RPMI7951 (cell line): ENCODE measurements at places on chromosomes 5 and 9. TPM values are rescaled to one million over a fixed set of nuclear protein-coding genes. Genes with fewer than 3 reads are reported as not detected.

Gene TMEM232
- total RNA-seq: 0.24 and 0.29 TPM in 2 replicates

Gene PCDHGA4
- 3.8 and 4.8 TPM in 2 replicates for total RNA-seq

Gene FGF10
- total RNA-seq: not detected in 2 replicates

Gene CAVIN4
- total RNA-seq: 0.48 and 0.59 TPM in 2 replicates

DNA sequence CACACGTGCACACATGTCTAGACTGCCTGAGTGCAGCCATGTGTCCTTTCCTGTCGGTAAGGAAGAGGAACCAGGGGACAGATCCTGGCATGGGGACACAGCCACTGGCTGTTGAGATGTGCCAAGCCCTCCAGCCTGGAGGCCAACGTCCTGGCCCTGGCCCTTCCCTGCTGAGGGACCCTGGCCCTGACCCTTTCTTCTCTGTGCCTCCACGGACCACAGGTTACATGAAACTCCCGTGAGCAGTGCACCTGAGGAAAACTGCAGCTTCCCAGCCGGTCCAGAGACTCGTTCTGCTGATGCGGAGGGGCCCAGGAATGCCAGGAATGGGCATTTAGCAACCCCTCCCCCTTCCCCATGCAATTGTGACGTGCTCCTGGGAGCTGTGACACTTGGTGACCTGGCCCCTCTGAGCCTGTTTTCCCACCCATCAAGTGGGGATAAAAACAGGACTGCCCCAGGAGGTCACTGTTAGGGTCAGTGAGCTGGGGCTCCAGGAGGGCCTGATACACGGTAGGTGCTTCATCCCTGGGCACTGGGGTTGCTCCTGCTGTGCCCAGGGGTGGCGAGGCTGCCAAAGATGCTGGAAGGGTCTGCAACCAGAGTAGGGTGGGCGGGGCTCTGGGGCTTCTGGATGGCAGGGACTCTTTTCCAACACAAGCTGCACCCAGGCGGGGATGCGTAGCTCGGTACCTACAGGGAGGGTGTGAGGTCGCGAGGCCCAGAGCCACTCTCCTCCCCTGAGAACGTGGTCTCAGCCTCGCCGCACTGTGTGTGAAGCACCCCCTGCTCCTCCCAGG lies 151.5 kb downstream of the C9orf50 start:
- DNase-seq: no peak

DNA sequence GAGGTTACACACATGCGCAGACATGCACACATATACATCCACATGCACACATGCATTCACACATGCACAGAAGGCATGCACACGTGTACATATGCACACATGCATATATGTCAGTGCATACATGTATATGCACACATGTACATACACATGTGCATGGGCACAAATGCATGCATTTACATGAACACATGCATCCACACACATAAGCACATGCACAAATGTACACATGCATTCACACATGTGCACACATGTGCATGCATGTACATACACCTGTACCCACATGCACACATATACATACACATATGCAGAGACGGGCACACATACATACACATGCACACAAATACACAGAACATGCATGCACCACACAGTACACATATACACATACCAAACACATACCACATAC lies 97.7 kb downstream of the SYK start:
- no peak for DNase-seq

DNA sequence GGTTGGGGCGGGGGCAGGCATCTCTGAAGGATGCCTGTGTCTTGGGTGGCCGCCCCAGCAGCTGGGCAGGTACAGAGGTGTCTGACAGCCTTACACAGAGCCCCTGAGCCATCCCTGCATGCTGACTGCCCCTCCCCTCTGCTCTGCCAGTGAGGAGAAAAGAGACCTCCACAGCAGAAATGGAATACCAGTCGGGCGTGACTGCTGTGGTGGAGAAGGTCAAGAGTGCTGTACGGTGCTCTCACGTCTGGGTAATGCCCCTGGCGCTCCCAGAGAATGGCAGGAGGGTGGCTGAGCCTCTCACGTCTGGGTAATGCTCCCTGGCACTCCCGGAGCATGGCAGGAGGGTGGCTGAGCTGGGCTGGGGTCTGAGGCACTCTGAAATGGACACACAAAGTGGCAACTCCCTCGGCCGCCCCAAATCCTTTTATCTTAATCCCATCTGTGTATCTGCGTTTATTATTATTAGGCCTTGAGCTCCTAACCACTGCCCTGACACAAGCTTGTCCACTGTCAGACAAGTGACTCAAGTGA lies 2.5 kb upstream of the RABL6 start:
- DNase-seq: no peak

DNA sequence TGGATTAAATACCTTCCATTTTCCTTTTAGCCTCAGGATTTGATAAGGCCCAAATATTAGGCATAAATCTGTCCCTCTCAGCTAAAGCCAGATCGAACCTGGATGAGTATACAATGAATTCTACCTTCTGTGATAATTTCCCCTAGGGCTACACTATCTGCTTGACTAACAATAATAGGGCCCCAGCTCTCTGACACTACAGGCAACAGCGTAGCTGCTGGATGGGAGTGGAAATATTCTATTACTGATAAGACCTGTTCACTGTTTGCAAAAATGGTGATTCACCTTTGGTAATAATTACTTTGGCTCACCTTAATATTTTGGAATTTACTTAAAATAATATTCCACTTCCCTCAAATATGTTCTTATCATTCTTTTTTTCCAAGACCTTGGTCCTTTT lies 644.2 kb upstream of the SEMA6A start:
- DNase-seq: no peak

DNA sequence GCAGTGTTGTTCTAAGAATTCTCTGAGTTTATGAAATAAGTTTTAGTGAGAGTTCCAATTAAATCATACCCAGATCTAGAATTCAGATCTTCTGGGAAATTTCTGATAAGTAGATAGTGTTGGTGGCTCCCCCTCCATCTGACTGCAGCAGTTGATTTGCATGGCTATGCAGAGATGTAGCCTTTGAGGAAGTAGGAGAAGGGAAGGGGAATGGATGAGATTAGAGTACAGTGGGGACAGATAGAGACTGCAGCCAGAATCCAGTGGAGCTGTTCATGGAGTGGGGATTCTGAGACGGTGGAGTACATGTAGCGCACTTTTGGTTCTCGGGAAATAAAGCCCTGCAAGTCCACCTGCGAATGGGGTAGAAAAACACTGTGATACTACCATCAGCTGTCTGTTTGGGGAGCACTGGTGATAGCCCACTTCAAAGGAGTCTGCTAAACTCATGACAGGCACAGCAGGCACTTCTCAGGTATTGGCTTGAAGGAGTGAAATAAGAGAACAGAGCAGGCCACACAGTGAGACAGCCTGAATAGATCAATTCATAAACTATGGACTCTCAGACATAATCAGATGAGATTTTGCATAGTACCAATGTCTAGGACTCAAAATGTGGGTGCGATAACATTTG lies 96.8 kb downstream of the ALDH1A1 start:
- no peak for DNase-seq

DNA sequence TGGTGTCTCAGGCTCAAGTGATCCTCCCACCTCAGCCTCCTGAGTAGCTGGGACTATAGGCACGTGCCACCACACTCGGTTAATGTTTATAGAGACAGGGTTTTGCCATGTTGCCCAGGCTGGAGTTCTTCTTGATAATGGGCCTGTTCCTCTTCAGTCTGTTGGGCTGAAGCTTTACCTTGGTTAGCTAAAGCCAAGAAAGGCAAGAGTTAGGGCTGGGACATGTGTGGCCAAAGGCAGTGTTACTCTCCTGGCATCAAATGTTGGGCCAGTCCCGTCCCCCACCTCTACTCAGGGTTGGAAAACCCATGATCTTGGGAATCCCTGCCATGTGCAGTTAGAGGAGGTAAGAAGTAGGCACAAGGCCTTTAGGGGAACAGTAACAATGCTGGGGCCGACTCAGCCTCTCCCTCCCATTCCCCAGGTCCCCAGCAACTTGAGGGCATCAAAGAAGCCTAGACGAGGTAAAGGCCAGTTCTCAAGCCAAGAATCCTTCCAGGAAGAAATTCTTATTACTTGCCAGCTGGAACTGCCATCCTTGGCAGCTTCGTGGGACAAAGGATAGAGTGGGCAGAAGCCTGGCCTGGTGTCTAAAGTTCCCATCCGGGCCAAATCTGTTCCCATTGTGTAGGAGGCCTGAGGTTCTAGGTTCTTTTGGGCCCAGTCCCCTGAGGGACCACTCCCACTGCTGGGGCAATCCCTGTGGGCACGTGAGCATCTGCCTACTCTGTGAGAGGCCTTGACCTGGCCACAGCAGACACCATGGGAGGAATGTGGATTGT lies 4.5 kb downstream of the EGR1 start:
- no peak for DNase-seq

GRCh38 chr5:96260009-96260408 lies 173.0 kb downstream of the PCSK1 start:
- DNase-seq: no peak

DNA sequence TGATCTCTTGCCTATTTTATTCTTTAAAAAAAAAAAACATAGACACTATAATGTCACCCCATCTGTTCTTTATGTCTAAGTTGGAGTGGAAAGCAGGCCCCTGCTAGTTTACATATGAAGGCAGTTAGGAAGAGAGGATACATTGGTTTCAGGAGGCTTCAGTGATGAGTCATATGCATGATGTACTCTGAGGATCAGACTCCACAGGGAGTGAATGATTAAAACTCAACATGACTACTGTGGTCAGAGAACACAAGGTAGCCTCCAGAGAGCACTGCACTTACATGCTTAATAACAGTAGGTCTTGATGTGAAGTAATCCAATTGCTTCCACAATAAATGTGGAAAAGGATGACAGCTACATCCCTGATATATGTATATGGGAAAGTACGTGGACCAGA lies 22.7 kb upstream of the FSTL4 start:
- peak; percentile 56 for DNase-seq

DNA sequence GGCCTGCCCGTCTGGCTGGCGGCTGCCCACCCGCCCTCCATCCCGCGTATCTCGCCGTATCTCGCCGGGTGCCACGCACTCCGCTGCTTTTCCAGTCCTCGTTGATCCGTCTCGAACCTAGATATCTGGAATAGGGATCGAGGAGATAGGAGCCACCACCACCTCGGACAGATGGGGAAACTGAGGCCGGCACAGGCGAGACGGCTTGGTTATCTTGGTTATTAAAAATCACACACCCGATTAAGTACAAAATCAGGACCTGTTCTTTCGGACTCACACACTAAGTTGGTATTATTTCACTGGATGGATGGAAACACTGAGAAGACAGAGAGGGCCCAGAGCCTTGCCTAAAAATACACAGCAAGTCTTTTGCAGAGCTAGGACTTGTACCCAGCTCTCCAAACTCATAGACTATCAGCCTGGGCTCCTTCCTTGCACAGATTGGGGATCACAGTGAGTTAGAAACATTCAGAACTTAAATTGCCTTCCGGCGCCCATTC lies 678 bp downstream of the SLC26A2 start:
- DNase-seq: no peak

GRCh38 chr9:107422189-107423185 lies 67.1 kb downstream of the KLF4 start:
- DNase-seq: peak; percentile 77

DNA sequence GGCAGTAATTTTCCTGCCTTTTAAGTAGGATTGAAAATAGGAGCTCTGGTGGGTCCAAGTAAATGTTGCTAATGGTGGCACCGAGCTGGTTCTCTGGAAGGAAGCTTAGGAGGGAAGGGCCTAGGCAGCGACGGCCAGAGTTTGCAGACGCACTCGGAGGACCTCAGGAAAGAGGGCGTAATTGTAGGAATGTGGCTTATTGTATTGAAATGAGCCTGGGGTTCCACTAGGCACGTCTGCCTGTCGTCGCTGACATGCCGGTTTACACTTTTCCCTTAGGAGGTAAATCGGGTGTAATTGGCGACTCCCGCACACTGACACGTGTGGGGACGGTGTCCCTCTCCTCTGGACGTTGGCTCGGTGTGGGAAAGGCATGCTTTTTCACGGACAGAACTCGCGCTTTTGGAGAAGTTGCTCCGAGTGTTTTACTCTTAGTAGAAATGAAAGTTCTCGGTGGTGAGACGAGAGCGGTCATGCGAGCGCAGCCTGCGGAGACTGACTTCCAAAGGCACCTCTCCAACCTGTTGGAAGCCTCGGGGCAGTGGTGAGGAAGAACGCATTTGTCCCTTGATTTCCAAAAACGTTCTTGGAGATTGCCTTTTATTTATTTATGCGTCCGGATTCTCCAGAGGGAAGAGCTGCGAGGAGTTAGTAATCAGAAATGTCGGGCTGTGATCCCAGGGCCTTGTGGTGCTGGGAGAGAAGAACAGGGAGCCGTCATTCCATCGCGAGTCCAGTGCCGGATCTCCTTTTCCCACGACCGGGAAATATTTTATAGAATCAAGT lies 1.3 kb downstream of the NR4A3 start:
- peak; percentile 41 for DNase-seq

- no peak for DNase-seq
Observed at GRCh38 chr5:14490309-14490711, 91.3 kb upstream of the OTULINL start.

GRCh38 chr5:51495672-51496071 lies 112.4 kb downstream of the ISL1 start:
- peak; percentile 75 for DNase-seq
